ENCODE measurements at places on chromosomes 11 and 22. TPM values are rescaled to one million over a fixed set of nuclear protein-coding genes. Genes with fewer than 3 reads are reported as not detected.

The KCNQ1OT1 gene
- total RNA-seq, result 0.38 TPM

The HEPHL1 gene
- total RNA-seq, result not detected

The ART5 gene
- not detected for total RNA-seq

The ESAM gene
- 1.5 TPM for total RNA-seq

The MAPK1 gene
- 114 TPM for total RNA-seq

The IMMP1L gene
- 16.3 TPM for total RNA-seq

The SLCO2B1 gene
- total RNA-seq, result 2.8 TPM

The OR2AG2 gene
- not detected for total RNA-seq

The AIFM3 gene
- total RNA-seq, result 0.55 TPM

The HEPN1 gene
- not detected for total RNA-seq

The ADAMTS8 gene
- not detected for total RNA-seq

The C1QTNF5 gene
- not detected for total RNA-seq

The RNF141 gene
- 16.3 TPM for total RNA-seq

The OR2AT4 gene
- not detected for total RNA-seq

The DMC1 gene
- 1.1 TPM for total RNA-seq

The TRIM49 gene
- total RNA-seq, result not detected

The RFPL2 gene
- 0.61 TPM for total RNA-seq

The SPDYC gene
- total RNA-seq, result not detected

The A4GALT gene
- total RNA-seq, result 0.15 TPM

The OR8G5 gene
- not detected for total RNA-seq

The L3MBTL2 gene
- 48.2 TPM for total RNA-seq

The CBX6 gene
- total RNA-seq, result 85.0 TPM

The SYCE3 gene
- total RNA-seq, result not detected

The BTBD18 gene
- total RNA-seq, result not detected

The PEX26 gene
- total RNA-seq, result 39.6 TPM

The PDE2A gene
- 0.75 TPM for total RNA-seq

The IGLL5 gene
- not detected for total RNA-seq

The SMDT1 gene
- total RNA-seq, result 101 TPM

The OR2AG1 gene
- total RNA-seq, result not detected

The CNTF gene
- total RNA-seq, result 2.9 TPM

The SLC22A9 gene
- not detected for total RNA-seq

The PLAAT2 gene
- total RNA-seq, result not detected

The POU2AF1 gene
- 0.47 TPM for total RNA-seq

The PATE4 gene
- not detected for total RNA-seq

The WBP2NL gene
- total RNA-seq, result 5.4 TPM

The APOA4 gene
- total RNA-seq, result not detected

The ZFPL1 gene
- total RNA-seq, result 51.9 TPM
